ENCODE measurements at places on chromosomes 6 and 20.

DNA sequence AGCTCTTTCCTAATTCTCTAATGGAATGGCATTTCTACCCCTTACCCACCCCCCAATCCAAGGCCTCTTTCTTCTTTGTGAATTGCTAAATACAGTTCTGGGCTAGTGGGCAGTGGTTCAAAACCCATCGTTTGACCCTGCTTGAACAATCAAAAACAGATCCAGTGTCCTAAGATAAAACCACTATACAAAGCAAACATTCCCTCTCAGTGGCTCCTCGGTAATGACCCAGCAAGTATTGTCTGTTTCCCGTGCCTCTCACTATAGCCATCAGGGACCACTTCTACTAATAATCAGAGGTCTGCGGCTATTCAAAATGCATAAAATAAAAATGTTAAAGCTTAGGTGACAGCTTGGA, 143.5 kb upstream of the AKAP12 start:
- no peak for DNase-seq

GRCh38 chr6:1170794-1171193, 141.1 kb upstream of the FOXQ1 start:
- no peak for DNase-seq

DNA sequence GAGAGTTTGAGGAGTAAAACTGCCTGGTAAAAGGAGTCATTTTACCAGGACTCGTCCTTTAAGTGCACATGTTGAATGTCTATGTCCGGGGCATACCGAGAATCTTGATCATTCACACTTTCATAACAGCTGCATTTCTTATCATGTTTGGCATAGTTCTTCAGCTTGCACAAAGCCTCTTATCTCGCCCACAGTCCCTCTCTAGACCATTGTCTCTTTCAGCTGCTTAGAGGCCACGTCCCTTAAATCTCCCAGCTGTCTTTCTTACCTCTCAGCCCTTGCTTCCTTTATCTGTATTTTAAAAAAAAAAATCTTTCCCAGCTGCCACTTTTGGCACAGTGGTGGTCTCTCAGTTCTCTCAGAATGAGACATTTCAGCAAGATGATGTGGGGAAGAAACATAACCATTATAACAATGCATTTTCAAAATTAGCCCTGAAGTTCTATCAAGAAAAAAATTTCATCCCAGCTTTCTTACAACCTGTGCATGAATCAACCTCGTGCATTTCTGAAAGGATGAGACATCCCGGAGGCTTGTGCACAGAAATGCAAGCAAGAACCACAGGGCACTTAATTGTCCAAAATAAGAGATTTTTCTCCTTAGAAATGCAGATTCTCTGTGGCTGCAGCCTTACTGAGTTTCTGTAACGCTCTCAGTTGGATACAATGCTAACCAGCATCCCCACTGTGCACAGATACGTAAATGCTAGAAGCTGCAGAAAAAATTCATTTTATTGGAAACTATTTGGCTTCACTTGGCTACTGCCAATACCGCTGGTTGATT, 24.2 kb downstream of the RBM24 start:
- DNase-seq = no peak

DNA sequence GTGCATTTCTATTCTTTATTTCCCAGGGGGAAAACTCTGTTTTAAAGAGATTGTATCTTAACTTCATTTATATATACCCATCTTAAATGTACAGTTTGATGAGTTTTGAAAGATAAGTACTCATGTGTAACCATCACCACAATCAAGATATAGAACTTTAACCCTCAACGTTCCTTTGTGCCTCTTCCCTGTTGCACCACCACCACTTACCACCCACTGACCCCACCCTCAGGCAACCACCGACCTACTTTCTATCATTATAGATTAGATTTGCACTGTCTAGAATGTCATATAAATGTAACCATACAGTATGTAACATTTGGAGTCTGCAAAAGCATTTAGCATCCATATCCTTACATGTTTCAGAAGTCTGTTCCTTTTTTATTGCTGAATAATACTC, 121.0 kb downstream of the RTN4IP1 start:
- no peak for DNase-seq

- no peak for DNase-seq
Measured at GRCh38 chr6:71375676-71376075, 87.1 kb downstream of the OGFRL1 start.

- no peak for DNase-seq
Measured at GRCh38 chr20:38034961-38035360, 1.4 kb downstream of the RPRD1B start.

- DNase-seq = no peak
Measured at GRCh38 chr20:14879839-14880238, 542.4 kb upstream of the FLRT3 start.

DNA sequence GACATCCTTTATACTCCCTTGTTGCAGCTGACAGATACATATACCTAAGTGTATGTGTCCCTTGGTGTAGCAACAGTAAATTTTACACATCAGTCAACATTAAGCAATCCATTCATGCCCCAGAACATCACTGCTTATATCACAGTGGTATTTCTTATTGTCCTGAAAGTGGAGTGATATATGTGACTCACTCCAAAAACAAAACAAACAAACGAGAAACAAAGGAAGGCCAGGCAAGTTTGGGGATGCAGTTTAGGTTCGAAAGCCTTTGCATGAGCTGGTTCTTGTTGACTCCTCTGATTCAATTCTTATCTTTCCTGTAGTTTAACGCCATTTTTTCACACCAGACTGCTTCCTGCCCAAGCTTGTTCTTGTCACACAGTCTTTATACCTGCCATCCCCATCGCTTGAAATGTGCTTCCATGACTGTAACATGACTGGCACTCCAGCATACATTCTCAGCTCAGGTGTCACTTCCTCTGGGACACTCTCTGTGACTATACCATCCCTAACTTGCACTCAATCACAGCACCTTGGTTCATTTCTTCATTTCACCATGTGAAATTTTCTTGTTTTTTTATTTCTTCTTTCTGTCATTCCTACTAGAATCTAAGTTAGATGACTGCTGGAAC, 125.0 kb upstream of the TSHZ2 start:
- no peak for DNase-seq

GRCh38 chr6:29933955-29934354, 8.4 kb upstream of the HLA-A start:
- no peak for DNase-seq

DNA sequence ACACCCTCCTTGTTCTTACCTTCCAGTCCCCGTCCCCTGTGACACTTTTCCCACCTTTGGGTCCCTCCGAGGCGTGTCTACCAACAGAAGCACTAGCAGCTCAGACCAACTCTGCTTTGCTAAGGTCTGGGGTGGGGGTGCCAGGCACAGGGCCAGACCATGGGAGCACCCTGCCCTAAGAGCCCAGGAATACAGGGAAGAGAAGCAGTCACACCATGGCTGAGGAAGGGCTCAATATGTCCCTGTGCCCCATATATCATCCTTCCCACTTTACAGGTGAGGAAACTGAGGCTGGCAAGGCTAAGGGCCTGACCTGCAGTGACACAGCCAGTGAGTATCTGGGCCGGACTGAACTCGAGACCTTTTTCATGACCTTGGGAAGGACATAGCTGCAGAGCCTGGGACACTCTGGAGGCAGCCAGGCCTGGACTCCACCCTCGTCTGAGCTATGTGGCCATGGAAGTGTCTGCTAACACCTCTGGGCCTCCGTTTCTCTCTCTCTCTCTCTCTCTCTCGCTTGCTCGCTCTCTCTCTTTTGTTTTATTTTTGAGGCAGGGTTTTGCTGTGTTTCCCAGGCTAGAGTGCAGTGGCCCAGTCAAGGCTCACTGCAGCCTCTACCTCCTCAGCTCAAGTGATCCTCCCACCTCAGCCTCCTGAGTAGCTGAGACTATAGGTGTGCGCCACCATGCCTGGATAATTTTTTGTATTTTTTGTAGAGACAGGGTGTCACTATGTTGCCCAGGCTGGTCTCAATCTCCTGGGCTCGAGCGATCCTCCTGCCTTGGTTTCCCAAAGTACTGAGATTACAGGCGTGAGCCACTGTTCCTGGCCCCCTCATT, 156.7 kb downstream of the GRM4 start:
- DNase-seq = no peak

Data from T-helper 2 cell (primary cell).